Right cardiac atrium (tissue), 5 donors: ENCODE measurements at places on chromosomes 12 and 14. TPM values are rescaled to one million over a fixed set of nuclear protein-coding genes. Genes with fewer than 3 reads are reported as not detected.

The RPL10L gene
- not detected for polyA plus RNA-seq

The CISTR gene
- 2.8 TPM for polyA plus RNA-seq

The NRL gene
- 2.6 TPM for polyA plus RNA-seq

The TRPV4 gene
- 0.57 TPM for polyA plus RNA-seq

The C12orf54 gene
- polyA plus RNA-seq: not detected

The PPFIA2 gene
- polyA plus RNA-seq: 0.66 TPM

The KRT71 gene
- polyA plus RNA-seq: not detected

The PTPRB gene
- polyA plus RNA-seq: 14.3 TPM

The GUCY2C gene
- 0.02 TPM for polyA plus RNA-seq
